ENCODE measurements at places on chromosomes 5 and 9.

GRCh38 chr9:113563826-113564497 lies 100.4 kb downstream of the RGS3 start:
- no peak for DNase-seq

DNA sequence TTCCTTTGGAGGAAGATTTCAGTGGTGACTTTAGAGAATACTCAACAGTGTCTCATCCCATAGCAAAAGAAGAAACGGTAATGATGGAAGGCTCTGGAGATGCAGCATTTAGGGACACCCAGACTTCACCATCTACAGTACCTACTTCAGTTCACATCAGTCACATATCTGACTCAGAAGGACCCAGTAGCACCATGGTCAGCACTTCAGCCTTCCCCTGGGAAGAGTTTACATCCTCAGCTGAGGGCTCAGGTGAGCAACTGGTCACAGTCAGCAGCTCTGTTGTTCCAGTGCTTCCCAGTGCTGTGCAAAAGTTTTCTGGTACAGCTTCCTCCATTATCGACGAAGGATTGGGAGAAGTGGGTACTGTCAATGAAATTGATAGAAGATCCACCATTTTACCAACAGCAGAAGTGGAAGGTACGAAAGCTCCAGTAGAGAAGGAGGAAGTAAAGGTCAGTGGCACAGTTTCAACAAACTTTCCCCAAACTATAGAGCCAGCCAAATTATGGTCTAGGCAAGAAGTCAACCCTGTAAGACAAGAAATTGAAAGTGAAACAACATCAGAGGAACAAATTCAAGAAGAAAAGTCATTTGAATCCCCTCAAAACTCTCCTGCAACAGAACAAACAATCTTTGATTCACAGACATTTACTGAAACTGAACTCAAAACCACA lies 67.4 kb downstream of the VCAN start:
- no peak for DNase-seq

- no peak for DNase-seq
These were observed 27.1 kb downstream of the HNRNPH1 start for GRCh38 chr5:179596421-179596820.

- no peak for DNase-seq
These were observed 227.3 kb downstream of the NMUR2 start for GRCh38 chr5:152177626-152178349.

DNA sequence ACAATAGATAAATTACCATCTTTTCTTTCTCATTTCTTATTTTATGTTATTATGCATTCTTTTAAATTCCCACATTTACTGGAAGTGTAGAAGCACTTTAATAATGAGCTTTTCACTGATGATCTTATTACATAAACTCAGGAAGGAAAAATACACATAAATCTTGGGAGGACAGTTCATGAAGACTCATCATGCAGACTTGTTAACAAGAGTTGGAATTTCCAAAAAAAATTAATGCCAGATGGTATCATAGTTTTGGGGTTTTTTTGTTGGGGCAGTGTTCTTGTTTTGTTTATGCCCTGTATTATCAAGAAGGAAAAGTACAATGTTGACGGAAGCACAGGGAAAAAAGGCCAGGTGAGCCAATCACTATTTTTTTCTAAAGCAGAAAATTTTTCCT lies 35.1 kb downstream of the CEMIP2 start:
- no peak for DNase-seq

GRCh38 chr5:51988634-51989033 lies 605.4 kb downstream of the ISL1 start:
- DNase-seq = no peak

DNA sequence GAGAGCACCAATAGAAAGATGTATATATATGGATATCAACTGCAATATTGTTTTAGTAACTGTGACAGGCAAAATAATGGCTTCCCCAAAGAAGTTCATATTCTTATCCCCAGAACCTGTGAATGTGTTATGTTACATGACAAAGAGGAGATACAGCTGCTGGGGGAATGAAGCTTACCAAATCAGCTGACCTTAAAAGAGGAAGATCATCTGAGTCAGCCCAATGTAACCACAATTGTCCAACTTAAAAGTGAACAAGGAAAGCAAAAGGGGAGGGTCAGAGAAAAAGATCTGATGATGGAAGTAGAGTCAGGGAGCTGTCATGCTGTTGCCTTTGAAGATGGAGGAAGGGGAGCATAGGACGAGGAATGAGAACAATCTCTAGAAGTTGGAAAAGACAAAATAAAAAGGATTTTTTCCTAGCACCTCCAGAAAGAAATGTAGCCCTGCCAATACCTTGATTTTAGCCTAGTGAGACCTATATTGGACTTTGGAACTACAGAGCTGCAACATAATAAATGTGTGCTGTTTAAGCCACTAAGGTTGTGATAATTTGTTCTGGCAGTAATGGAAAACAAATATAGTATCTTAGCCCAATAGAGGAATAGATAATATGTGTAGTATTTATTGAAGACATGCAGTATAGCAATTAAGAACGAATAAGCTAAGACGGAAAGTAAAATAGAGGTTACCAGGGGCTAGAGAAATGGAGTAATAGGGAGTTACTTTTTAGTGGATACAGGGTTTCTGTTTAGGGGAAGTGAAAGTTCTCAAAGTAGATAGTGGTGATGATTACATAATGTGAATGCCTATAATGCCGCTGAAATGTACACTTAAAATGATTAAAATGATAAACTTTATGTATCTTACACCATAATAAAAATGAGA lies 115.9 kb downstream of the PIK3R1 start:
- no peak for DNase-seq

DNA sequence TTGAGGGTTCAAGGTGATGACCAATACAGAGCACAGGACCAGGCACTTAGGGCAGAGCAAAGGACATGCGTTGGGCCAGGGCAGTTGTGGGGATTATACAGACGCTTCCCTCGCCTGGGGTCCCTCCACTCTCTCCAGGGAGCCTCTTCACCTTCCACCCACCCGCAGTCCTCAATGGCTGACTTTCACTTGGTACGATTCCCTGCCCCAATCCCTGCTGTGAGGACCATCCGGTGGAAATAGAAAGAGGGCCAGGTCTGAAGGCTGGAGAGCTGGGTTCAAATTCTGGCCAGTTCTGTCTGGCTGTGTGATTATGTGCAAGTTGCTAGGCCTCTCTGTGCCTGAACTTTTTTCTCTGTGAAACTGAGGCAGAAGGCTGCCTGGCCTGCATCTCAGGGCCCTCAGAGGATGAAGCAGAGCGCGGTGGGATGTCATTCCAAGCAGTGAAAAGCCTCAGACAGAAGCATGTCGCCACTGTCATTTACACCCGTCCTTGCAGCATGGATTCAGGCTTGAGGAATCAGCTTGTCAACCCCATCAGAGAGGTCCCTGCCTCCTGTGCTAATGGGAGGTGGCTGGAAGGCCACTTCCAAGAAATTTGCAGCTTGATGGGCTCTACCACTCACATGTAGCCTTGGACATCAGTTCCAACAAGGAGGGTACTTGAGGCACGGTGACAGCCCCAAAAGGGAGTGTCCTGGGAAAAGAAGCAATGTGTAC lies 206.6 kb upstream of the IER5L start:
- no peak for DNase-seq

- no peak for DNase-seq
These were observed 154.8 kb downstream of the ADAMTS6 start for GRCh38 chr5:65326922-65327321.

DNA sequence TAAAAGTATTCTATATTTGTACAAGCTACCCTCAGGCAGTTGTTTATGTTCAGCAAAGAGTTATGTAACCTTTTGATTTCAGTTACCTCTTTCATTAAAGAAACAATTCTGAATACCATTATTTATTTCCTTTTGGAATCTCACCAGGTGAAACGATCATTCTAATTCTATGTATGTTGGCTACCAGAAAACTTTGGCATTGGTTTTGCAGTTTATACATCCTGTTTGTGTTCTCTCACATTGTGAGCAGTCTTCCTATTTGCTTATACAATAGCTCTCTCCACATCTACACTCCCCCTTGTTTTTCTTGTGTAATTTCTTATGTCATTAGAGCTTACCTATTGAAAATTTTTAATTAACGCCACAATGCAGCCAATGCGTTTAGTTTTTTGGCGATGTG lies 276.0 kb upstream of the MPDZ start:
- no peak for DNase-seq

GRCh38 chr5:28374492-28374967 lies 1336.1 kb upstream of the CDH9 start:
- DNase-seq = no peak

GRCh38 chr9:34518110-34518616 lies 4.6 kb downstream of the ENHO start:
- DNase-seq = no peak

DNA sequence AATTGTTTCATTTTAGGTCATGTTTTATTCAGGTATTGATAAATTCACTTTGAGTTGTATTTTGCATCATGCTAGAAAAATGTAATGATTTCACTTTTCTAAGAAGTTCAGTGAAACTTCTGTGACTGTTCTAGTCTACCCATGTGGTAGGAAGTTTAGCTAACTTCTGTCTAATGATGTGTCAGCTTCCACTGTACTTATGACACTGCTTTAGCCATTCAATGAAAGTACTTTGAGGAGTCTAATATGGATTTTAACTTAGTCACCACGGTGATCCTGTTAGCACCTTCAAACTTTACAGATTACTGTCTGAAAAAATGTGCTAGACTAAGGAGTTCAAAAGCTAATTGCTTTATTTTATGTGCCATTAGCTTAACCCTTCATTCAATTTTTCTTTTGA lies 1510.5 kb upstream of the CDH9 start:
- no peak for DNase-seq

DNA sequence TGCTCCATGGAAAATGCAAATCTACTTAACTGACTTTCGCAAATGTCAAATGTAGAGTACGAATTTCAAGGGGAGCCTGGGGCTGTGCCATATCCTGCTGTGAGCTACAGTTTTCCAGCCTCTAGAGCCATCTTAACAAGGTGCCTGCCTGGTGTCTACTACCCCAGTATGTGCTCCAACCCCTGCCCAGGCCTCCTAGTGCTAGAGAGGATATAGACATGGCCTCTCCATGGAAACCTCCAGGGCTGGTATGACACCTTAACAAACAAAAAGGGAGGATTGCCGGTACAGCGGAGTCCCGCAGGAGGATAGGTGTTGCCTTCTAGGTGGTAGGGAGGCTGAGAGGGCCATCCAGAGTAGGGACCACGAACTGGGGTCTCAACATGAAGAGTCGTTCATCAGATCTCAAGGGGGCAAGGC lies 13.6 kb upstream of the IL3 start:
- no peak for DNase-seq

DNA sequence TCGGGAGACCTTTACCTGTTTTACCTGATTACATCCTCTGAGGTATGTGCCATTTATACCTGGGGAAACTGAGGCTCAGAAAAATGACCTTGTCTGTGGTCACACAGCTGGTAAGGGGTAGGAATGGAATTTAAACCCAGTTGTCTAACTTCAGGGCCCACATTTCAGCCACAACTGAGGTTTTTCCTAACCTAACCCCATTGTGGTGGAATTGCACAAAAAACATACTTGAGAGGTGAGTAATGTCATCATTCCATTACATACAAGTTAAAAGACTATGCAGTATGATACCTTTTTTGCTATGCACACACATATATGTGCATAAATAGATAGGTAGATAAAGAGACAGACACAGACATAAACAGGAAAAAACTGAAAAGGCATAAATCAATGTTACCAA lies 14.1 kb downstream of the FGF1 start:
- no peak for DNase-seq

GRCh38 chr5:150658699-150659265 lies 2.3 kb upstream of the MYOZ3 start:
- no peak for DNase-seq

GRCh38 chr9:76414661-76415060 lies 20.4 kb upstream of the RFK start:
- DNase-seq = no peak

All from T-helper 17 cell (primary cell).